Frontal cortex (tissue), 4 donors: ENCODE measurements at places on chromosomes 3 and 15.

DNA sequence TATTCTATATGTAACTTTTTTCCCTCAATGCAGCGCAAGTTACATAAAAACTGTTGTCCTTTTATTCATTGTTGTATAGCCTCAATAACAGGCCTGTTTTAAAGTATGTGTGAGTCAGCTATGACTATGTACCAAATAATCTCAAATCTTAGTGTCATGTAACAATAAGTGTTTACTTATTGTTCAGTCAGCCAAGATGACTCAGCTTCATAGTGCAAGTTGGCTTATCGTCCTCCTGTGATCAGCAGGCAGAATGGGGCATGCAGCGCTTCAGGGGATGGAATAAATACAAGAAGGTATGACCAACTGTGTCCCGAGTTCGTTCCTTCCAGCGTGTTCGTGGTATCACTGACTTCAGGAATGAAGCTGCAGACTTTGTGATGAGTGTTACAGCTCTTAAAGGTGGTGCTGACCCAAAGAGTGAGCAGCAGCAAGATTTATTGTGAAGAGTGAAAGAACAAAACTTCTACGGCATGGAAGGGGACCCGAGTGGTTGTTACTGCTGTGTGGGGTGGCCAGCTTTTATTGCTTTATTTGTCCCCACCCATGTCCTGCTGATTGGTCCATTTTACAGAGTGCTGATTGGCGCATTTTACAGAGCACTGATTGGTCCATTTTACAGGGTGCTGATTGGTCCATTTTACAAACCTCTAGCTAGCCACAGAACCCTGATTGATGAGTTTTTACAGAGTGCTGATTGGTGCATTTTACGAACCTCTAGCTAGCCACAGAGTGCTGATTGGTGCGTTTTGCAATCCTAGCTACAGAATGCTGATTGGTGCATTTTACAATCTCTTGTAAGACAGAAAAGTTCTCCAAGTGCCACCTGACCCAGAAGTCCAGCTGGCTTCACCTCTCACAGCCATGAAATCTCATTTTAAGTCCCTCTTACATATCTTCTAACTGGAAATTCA is 1016.0 kb downstream of the MCTP2 start:
- no peak for DNase-seq

GRCh38 chr3:99776516-99777209 is 41.0 kb upstream of the CMSS1 start:
- DNase-seq, result no peak

DNA sequence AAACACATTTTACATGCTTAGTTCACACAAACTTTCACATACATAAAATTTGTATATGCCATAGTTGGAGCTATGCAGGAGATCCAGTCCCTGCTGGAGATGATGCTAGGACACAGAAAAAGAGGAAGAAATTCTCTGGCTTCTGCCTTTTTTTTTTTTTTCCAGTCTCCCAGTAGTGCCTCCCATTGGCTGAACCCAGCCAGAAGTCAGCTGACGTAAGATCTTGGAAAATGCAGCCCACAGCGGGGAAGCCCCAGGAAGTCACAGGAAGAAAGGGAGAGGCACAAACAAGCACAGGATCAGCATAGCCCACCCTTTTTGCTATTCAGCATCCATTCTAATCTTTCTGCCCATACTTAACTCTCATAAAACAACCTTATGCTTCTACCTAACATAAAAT is 38.5 kb downstream of the SCN11A start:
- DNase-seq, result no peak

GRCh38 chr15:70854666-70854976 is 664 bp upstream of the LARP6 start:
- DNase-seq, result peak; percentile 59

GRCh38 chr3:154656486-154656885 is 226.5 kb upstream of the GPR149 start:
- no peak for DNase-seq
